WTC11 (cell line): ENCODE measurements at places on chromosomes 5 and 9. TPM values are rescaled to one million over a fixed set of nuclear protein-coding genes. Genes with fewer than 3 reads are reported as not detected.

GRM6 gene
- total RNA-seq, result 0.05 to 0.33 TPM in 2 of 3 replicates, not detected in the other

- DNase-seq, result no peak
These were observed 1995.6 kb upstream of the CDH6 start for GRCh38 chr5:29197631-29198454.

DNA sequence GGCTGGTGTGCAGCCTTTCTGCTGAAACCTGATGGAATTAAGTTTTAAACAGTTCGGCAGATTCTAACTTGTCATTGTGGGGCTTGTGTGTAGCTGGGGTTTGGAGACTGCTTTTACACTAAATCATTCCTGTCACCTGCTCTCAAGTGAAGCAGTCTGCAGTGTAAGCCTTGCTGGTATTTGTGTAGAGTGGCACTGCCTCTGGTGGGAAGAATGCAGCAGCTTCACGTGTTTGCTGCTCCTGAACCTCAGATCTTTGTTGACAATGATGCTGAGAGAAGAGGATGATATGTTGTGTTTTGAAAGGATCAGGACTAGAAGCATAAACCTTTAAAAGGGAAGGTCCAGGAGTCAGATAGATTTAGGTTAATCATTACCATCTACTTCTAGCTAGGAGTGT, 88.1 kb downstream of the KDM4C start:
- peak; percentile 29 for DNase-seq

DNA sequence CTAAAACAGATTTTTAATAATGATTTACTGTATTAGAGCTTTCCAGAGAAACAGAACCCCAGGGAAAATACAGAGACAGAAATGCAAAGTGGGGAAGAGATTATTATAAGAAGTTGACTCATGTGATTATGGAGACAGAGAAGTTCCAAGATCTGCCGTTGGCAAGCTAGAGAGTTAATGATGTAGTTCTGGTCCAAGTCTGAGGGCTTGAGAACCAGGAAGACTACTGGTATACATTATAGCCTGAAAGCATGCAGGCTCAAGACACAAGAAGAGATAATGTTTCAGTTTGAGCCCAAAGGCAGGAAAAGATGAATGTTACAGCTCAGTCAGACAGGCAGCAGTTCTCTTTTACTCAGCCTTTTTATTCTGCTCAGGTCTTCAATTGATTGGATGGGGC, 98.8 kb upstream of the NFIL3 start:
- no peak for DNase-seq

DNA sequence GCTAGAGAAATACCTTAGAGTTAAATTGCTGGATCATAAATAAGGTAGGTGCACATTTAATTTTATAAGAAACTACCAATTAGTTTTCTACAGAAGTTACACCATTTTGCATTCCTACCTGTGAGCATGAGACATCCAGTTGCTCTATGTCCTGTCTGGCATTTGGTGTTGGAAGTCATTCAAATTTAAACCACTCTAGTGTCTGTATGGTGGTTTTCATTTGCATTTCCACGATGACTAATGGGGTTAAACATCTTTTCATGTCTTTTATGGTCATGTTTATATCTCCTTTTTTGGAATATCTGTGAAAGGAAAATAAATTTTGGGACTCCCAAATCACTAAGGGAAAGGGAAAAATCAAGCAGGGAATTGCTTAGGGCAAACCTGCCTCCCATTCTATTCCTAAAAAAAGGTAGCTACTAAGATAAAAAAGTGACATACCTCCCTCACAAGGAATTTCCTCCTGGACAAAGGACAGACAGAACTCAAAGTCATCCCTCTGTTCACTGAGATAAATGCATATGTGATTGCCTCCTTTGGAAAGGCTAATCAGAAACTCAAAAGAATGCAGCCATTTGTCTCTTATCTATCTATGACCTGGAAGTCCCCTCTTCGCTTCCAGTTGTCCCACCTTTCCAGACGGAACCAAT, 31.6 kb upstream of the ADCY2 start:
- no peak for DNase-seq

DNA sequence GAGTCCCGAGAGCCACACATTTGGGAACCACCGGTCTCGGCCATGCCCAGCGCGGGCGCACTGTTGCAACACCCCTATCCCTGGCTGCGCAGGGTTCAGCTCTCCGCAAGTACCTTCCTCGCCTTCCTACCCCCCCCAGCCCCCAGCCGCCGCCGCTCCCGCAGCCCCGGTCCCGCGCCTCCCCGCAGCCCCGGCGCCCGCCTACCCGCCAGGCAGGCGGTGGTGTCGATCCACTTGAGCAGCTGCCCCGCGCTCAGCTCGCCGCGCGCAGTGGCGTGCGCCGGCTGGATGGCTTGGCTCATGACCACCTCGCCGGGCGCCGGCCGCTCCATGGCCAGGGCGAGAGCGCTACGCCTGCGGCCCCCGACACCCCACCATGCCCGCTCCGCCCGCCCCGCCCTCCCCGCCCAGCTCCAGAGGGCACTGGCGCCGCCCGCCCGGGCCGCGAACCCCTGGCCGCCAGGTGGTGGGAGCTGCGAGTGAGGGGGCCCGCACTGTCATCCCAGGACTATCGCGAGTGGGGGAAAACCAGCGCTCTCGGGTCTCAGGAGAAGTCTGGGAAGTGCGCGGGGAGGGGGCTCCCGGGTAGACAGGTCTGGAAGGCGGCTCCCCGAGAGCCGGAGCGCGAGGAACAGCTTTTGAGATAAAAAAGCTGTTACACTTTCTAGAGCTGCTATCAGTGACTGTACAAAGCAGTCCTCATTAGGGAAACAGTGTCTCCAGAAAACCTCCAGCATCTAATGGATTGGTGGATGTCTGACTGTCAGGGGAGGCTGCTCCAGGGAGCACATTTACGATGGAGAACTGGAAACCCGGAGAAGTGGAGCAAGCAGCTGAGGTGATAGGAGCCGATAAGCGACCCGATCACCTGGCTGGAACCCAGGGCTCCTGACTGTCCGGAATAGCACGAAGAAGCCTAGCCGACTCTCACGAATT, at the start of gene ACOT12:
Gene ACOT12 (minus strand): TSS at position 352 of the 936 bp plus-strand sequence. CDS start 20 bp downstream, at position 332.
- DNase-seq, result peak; percentile 59

MZB1 gene
- 0.85 to 1.8 TPM (median 1.1 TPM) in 3 replicates for total RNA-seq

- DNase-seq, result no peak
These were observed 61.5 kb downstream of the ARSB start for GRCh38 chr5:78923622-78923970.

GRCh38 chr5:75677607-75678006, 39.6 kb downstream of the POC5 start:
- no peak for DNase-seq

AGXT2 gene
- total RNA-seq, result not detected in 3 replicates

- DNase-seq, result no peak
These were observed 146.6 kb upstream of the SLC24A2 start for GRCh38 chr9:19935422-19935821.

GRCh38 chr5:174777111-174777510, 52.7 kb downstream of the MSX2 start:
- no peak for DNase-seq

ACER2 gene
- total RNA-seq, result 8.1 to 9.5 TPM (median 8.8 TPM) in 3 replicates

ARSI gene
- 5.9 to 6.9 TPM (median 6.6 TPM) in 3 replicates for total RNA-seq

DNA sequence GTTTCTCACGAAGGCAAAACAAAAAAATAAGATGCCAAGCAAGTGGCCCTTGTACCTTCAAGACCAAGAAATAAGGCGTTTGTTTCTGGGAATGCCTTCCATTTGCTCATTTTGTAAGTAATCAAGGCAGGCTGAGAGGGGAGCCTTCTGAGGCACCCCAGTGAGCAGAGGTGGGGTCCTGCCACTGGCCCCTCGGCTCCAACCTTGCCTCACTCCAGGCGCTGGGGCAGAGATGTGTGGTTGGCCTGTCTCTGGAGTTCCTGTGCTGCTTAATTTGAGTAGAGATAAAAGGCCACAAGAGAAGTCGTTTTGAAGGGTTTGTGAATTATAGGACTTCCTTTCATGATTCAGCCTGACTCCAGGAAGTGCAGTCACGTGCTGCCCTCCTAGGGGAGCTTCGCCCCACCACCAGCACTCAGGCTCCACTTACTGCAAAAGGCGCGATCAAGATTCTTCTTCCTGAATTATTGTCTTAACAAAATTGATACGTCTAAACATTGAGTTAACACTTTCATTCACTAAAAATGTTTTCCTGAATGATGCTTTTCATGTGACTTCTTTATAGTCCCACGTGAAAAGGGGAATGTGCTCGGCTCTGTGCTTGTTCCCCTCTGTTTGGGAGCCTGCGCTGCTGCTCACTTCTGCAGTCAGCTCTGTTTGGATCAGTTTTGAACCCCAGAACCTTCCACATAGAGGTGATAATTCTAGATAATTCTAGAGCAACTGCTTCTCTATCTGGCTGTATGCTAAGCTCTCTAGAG, 13.7 kb downstream of the SYK start:
- no peak for DNase-seq

SELENOP gene
- 13.2 to 18.0 TPM (median 17.4 TPM) in 3 replicates for total RNA-seq

ZFP2 gene
- total RNA-seq, result 1.0 to 2.0 TPM (median 1.7 TPM) in 3 replicates

DBH gene
- total RNA-seq, result 0.23 to 0.34 TPM (median 0.24 TPM) in 3 replicates

NREP gene
- 160 to 172 TPM (median 168 TPM) in 3 replicates for total RNA-seq

OBP2B gene
- not detected in 3 replicates for total RNA-seq

GRCh38 chr5:153542536-153542935, 52.1 kb downstream of the GRIA1 start:
- DNase-seq, result no peak

DNA sequence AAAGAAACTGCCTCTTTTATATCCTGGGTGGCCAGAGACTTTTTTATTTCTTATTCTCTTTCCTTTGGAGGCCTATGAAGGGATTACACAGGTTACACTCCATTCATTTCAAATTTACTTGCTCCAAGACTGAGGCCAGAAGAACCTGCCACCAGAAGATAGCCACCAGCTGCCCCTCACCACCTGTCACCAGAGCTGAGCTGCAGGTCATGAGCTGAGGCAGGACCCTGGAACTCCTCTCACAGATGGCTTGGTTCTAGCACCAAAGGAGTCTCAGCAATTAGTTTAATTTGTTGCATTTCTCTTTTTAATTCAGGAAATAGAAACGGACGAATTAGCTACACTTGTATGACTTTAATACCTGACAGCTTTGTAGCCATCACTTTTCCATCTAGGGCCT, 313.9 kb downstream of the SPOCK1 start:
- no peak for DNase-seq

PCDHGA3 gene
- total RNA-seq, result 0.92 to 1.3 TPM (median 0.98 TPM) in 3 replicates

HSD17B4 gene
- 362 to 409 TPM (median 407 TPM) in 3 replicates for total RNA-seq
